Muscle of back (tissue), 13 donors: ENCODE measurements at places on chromosomes 5 and 9. TPM values are rescaled to one million over a fixed set of nuclear protein-coding genes. Genes with fewer than 3 reads are reported as not detected.
A peak's percentile ranks its signal among the peaks of the same experiment; 100 is the strongest.

PCDHB12 gene
- 3.1 TPM for polyA plus RNA-seq

CDC20B gene
- polyA plus RNA-seq = not detected

ECSCR gene
- 29.7 TPM for polyA plus RNA-seq

NSD1 gene
- 44.4 TPM for polyA plus RNA-seq

- no peak for DNase-seq
Observed at GRCh38 chr5:53364061-53364460, 116.4 kb upstream of the FST start.

DNA sequence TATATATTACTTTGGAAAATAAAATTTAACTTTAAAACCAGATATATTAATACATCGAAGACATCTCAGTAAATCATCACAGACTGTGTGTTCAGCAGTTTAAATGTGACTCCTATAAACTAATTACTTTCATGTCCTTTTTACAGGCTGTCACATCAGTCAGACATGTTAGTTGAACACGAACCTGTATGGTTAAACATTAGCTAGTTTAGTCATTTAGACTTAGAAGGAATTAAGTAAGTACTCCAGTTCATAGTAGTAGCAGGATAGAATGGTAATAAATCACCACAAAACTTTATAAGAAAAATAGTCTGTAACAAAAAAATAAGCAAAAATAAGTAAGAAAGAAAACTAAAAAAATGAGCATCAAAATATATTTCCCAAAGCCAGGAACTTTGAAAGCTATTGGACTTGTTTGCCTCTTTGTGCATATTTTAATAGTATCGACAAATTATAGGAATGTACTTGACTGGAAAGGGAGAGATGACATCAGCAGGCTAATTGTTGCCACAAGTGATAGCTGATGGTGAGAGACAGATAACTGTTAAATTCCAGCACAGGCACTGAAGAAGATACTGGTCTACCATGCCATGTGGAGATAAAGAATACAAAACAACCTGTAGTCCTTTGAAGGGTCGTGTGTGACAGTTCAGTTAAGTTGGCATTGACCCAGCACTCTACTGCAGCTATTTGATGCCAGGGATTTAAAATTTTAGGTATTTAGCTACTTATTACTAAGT lies 83.9 kb downstream of the RIC1 start:
- no peak for DNase-seq

DNA sequence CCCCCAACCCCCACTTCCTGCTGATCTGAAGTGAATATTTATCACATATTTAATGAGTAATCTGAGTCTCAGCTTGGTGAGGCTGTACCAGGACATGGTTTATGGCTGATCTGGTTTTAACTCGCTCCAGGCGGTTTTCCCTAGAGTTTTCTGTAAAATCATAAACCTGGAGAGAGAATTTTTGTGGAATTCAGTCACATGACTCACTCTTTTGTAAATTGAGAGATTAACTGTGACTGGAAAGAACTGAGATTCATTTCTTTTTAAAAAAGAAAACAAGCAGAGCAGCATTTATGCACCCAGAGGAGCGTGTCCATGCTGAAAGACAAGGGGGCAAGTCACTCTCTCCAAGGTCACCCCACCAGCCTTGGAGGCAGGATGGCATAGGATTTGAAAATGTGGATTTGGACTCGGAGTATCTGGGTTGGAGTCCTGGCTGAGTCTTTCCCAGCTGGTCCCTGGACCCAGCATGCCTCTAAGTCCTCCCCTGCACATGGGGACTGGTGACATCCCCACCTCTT lies 81.8 kb downstream of the ZNF618 start:
- DNase-seq = peak; percentile 89

GRCh38 chr5:158013939-158014338 lies 155.0 kb upstream of the CLINT1 start:
- DNase-seq = no peak

- no peak for DNase-seq
Observed at GRCh38 chr5:149728303-149728702, 1.8 kb upstream of the PPARGC1B start.

DNA sequence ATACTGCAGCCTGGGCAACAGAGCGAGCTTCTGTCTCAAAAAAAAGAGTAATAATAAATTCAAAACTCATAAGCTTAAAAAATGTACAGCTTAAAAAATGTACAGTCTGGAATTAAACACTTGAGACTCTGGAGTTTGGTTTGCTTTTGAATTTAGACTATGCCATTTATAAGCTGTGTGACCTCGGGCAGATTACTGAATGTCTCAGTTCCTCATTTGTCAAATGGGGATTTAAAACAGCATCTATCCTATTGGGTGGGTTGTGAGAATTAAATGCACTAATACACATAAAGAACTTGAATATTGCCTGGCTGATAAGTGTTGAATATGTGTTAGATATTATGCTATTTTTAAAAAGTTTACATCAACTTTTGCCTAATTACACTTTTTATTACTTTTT lies 98.4 kb downstream of the SCAMP1 start:
- DNase-seq = no peak

DNA sequence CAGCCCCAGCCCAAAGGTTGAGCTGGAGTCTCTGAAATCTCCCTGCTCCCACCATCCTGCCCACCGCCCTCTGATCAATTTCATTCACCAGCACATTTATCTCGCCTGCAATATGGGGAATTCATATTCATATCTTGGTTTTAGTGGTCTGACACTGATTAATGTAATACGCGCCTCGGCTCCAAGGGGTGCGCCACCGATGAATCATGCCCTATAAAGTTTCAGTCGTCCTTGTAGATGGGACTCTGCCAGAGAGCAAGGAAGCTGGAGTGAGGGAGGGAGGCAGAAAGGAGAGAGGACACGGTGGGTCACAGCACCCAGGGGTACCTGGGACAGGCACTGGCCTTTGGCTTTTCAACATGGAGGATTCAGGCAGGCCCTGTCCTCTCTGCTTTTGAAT lies 8.9 kb downstream of the IRX1 start:
- peak; percentile 68 for DNase-seq

- DNase-seq = no peak
Observed at GRCh38 chr5:43141211-43141610, 20.5 kb downstream of the ZNF131 start.

- DNase-seq = no peak
Observed at GRCh38 chr9:26329974-26330373, 562.6 kb downstream of the CAAP1 start.

GRCh38 chr5:30839956-30840355 lies 353.5 kb upstream of the CDH6 start:
- DNase-seq = no peak

GRCh38 chr5:113232221-113232620 lies 202.6 kb downstream of the TSSK1B start:
- no peak for DNase-seq

DNA sequence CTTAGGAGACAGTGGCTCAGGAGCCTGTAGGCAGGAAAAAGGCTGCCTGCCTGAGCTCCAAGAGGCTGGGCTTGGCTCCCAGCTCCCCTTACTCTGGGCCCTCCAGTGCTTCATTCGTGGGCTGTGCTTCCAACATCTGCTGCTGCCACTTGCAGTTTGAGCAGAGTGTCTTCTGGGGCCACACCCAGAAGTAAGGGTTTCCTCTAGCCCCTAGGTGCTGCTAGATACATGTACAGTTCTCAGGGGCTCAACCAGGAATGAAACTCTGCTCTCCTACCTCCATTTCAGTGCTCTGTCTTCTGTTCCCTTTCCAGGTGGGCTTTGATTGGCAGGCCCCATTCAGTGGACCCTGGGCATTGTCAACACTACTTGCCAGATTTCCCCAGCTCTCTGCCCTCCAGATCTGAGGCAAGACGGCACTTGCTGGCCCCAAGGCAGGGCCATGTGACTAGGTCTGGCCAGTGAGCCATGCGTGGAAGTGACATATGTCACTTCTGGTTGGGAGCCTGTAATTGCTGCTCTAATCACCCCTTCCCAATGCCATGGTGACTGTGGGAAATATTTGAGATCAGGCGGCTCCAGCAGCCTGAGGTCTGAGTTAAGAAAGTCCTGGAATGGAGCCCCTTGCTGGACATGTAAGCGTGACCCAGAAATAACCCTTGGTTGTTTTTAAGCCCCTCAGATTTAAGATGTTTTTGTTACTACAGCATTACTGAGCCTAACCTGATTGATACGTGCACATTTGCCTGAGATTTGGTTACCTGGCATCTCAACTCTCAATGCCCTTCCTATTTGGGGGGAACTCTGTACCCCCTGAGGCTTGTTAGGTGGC lies 9.4 kb upstream of the BOD1 start:
- DNase-seq = peak; percentile 27

- no peak for DNase-seq
Observed at GRCh38 chr5:73140801-73141200, 20.4 kb downstream of the TMEM171 start.

DNA sequence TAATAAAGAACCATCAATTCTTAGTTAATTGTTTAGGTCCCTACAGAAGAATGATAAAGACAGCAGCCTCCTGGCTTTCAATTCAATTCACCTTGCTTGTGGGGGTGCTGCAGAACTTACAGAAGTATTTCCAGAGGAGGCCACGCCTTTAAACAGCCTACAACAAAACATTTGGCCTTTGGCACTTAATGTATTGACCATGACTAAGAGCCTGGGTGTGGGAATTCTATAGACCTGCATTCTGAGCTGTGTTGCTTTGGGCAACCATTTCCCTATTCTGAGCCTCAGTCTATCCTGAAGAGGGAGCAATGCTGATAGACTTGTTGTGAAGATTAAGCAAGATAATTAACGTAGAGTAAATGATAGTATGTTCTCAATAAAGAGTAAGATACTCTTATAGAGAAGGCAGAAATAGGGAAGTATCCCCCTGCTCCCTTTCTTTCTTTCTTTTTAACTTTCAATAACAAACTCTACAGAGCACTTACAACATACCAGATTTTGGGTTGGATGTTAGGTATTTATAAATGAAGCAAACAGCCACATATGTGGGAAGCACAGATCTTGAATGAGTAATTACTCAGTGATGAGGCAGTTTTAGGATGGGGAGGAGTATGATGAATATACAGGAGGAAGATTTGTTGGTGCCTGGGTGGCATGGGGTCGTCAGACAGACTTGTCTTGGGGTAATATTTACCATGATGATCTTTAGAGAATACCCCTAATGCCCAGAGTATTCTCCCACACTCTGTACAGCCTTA lies 28.4 kb downstream of the PAPPA start:
- no peak for DNase-seq

DNA sequence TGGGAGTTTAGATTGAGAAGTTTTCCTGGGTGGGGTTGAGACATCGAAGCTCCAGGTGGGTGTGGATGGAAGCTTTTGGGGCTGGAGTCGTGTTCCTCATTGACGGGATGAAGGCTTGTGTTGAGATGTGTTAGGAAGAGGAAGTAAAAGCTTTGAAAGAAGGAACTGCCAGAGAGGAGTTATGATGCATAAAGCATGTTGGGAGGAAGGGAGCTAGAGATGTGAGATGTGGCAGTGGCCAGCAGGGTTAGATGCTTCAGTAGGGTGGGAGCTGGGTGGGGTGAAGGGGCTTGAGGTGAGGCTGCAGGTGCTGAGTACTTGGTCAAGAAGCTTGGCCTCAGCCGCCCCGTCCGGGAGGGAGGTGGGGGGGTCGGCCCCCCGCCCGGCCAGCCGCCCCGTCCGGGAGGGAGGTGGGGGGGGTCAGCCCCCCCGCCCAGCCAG lies 56.7 kb downstream of the HSPA4 start:
- no peak for DNase-seq

DNA sequence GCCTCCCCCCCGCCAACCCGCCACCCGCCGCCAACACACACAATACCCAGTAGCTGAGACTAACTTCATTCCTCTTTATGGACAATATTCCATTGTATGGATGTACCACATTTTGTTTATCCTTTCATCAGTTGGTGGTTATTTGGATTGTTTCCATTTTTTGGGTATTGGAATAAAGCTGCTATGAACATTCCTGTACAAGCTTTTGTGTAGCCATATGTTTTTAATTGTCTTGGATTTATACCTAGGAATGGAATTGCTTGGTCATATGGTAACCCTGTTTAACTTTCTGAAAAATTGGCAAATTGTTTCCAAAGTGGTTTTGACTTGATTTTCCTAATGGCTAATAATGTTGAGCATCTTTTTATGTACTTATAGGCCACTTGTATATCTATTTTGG lies 4.9 kb upstream of the UBTD2 start:
- no peak for DNase-seq

- no peak for DNase-seq
Observed at GRCh38 chr9:124813501-124814163, 36.7 kb downstream of the OLFML2A start.

- peak; percentile 73 for DNase-seq
Observed at GRCh38 chr9:134375430-134376385, 49.5 kb downstream of the RXRA start.

DNA sequence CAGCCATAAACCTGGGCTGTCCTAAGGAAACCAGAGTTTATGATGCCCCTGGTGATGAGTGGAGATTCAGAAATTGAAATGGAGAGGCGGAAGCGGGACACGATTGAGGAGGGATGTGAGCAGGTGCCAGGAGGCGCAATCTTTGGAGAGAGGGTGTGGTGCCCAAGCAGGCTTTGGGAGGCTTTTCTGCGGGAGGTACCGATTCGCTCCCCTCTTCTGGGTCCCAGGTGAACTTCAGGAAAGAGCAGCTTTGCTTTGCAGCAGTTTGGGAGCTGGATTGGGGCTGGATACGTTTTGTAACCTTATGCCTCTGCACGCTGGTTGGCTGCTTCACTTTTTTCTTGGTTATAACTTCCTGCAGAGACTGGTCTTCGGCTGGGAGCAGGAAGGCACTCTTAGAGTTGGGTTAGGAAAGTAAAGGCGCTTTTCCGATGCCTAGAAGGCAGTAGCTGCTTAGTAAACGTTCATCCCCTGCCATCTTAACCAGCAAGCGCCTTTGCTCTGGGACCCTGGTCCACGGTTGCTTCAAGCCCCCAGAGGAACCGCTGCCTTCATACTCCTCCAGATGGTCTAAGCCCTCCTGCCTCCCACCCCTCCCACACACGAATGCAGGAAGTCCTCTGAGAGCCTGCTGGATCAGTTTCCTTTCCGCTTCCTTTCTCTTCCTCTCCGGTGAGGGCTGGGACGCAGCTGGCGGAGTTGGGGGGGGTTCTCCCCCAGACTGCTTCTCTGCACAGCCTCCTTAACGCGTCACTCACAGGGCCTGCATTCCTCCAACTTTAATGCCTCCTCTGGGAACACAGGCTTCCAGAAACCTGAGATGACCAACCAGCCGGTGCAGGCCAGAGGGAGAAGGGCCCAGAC lies 15.2 kb upstream of the NEK6 start:
- peak; percentile 88 for DNase-seq

DNA sequence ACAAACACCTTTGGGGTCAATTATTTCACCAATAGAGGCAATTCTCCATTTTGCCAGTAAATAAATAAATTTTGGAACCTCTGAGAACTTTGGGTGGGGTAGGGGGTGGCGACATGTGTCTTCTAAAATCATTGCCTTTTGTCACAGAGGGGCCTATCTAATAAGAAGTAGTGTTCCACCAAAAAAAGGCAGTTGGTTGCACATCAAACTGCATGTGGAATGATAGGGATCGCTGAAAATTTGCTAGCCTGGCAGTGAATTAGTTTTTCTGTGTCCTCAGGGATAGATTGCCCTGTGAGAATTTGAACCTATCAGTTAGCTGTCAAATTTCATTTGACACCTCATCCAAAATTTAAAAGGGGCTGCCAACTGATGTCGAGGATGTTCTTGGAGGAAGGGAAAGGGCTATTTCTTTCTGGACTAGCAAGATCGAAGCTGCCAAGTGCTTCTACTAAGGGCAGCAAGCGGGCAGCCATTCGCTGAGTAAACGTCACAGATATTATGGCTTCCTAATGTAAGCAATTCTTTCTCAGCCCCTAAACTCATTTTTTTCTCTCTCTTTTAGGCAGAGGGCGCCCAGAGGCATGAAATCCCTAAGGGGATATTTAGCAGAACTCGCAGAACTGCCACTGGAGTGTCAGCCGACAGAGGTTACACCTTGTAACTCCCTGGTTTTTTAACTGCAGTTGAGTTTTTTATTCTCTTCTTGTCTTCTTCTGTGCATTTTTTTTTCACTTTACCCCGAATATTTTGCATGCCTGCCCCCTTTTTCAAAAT lies 2208.1 kb upstream of the WWC1 start:
- no peak for DNase-seq

GRCh38 chr9:35675732-35676392 lies 2.1 kb downstream of the CA9 start:
- DNase-seq = no peak
